ENCODE measurements at places on chromosomes 4 and X.
A peak's percentile ranks its signal among the peaks of the same experiment; 100 is the strongest.

GRCh38 chr4:126172126-126172525 is 857.4 kb downstream of the FAT4 start:
- no peak for DNase-seq

DNA sequence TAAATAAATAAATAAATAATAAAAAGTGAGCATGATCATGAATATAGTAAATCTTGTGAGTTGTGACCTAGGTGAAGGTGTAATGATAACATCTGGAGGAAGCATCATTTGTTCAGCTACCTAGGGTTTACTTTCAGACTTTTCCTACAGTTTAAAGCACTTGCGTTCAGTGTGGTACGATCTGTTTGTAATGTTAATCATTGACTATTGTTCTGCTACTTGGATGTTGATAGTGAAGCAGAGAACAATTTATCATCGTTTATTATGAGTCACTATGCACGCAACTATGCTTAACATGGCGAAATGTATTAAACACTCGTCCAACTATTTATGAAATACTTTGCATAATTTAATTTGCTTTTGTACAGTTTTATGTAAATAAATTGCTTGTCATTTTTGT is 426.2 kb downstream of the PCDH7 start:
- DNase-seq, result no peak

- peak; percentile 21 for DNase-seq
Measured at GRCh38 chr4:47462799-47463234, 685 bp downstream of the COMMD8 start.

DNA sequence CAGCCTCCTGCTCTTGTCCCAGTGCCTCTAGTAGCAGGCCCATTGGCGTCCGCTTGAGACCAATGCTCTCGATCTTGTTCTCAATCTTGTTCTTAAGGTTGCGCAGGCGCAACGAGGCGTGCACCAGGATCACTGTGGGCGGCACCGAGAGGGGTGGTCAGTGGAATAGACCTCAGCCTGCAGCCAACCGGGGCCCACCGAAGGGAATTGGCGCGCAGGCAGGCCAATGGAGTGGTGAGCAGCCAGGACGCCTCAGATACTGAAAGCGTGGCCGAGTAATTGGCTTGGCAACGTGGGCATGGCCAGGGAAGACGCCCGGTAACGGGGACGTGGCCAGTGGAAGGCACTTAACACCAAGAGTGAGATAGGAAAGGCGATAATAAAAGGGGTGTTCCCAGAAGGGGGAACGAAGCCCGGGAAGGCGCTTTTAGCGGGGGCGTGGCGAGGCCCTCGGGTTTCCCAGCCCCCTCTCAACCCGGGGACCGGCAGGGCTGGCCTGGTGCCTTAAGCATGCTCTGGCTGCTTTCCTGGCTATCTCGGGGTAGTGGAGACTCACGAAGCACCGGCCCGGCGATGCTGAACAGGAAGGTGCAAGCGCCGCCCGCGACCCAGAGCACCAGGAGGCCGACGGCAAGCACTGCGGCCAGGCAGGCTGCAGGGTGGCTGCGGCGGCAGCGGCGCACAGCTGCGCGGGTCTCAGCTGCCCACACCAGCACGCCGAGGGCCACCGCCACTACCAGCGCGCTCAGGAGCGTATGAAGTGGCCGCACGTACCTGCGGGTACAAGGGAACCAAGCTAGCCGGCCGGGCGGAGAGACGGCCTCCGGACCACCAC is 1.7 kb downstream of the PRAF2 start:
- no peak for DNase-seq

DNA sequence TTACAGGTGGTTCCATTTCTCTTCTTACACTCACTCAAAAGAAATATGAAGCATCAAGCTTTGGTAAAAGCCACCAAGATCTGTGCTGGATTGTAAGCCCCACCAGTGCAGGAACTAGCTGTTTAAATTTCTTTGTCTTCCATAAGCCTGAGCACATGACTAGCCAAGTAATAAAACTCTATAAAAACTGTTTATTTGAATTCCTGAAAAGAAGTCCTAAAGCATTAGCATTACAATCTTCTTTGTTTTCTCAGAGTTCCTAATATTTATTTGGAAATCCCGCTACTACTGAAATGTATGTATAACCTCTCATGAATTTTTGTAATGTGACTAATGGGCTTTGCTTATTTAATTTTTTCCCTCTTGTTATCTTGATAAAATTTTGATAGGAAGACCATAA is 65.9 kb downstream of the IQCM start:
- DNase-seq, result no peak

- no peak for DNase-seq
Measured at GRCh38 chr4:77073981-77074380, 1.8 kb downstream of the CCNI start.

DNA sequence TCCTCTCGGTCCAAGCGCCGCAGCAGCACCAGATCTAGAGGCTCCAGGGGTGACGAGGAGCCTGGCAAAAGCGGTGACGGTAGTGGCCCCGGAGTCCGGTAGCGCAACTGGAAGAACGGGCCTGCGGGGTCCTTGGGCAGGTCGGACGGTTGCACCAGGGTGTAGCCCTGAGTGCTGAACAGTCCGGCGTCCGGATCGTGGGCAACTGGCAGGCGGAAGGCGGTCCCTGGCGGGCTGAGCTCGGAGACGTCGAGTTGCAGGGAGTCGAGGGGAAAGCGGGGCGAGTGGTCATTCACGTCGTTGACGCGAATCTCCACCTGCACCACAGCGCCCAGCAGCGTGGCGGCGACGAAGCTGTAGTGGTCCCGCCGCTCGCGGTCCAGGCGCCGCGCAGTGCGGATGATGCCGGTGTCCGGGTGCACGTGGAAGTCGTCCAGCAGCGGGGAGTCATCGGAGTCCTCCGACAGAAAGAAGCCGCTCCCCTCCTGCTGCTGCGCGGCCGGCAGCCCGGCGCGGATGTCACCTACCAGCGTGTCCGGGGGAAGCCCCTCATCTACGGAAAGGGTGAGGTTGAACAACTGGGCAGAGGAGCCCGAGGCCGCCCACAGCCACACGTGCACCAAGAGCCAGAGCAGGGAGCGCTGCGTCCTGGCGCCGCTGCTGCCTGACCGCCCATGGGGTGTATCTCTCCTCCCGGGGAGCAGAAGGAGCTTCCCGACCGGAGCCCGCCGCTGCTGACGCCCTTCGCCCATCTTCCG is 837 bp downstream of the DCHS2 start:
- DNase-seq, result peak; percentile 13

- DNase-seq, result peak; percentile 2
Measured at GRCh38 chrX:155876704-155877103, 4.4 kb upstream of the VAMP7 start.

- DNase-seq, result no peak
Measured at GRCh38 chr4:10079912-10080588, 36.5 kb downstream of the WDR1 start.
